MCF 10A (cell line): ENCODE measurements at places on chromosomes 16 and 17.

DNA sequence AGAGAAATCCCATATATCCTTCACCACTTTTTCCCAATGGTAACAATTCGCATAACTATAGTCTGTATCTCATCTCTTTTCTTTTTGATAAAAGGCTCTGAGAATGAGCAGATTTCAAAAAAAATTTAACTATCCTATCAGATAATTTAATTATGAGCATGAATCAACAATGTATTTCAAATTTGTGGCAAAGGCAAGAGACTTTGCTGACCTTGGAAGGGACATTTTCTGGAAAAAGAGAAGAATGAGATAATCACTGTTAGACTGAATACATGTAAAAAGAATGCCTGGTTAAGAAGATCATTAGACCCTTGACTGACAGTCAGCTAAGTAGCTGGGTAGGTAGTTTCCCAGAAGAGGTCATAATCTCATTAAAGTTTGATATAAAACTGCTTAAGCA, 428.4 kb upstream of the XYLT1 start:
- H3K27ac ChIP-seq = no peak overlapping the region
- no peaks in the 10 kb centered on the region for H3K27me3 ChIP-seq
- DNase-seq = no peak
- no peaks in the 10 kb centered on the region for H3K36me3 ChIP-seq
- H3K4me3 ChIP-seq = no peak overlapping the region

DNA sequence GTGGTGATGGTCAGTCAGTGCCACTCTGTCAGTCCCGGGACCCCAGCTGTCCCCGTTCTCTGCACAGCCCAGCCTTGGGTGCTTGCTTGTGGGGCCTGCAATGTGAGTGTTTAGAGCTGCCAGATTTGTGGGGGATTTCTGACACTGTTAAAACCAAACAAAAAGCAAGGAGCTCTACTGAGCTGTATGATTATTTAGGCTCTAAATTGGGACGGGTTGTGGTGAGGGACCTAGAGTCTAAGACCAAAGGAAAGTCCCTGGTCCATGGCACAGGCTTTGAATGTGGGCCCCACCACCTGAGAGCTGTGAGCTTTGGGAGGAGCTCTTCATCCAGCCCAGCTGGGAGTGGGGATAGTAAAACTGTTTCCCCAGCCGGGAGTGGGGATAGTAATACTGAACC, 63.3 kb downstream of the KSR1 start:
- H3K27ac ChIP-seq = no peak overlapping the region
- H3K27me3 ChIP-seq = peaks cover 12% of the 10 kb centered on the region
- no peak for DNase-seq

GRCh38 chr17:75899353-75899752, 2.6 kb upstream of the TRIM65 start:
- H3K27ac ChIP-seq = no peak overlapping the region
- H3K4me3 ChIP-seq = no peak overlapping the region
- H3K27me3 ChIP-seq = no peaks in the 10 kb centered on the region

DNA sequence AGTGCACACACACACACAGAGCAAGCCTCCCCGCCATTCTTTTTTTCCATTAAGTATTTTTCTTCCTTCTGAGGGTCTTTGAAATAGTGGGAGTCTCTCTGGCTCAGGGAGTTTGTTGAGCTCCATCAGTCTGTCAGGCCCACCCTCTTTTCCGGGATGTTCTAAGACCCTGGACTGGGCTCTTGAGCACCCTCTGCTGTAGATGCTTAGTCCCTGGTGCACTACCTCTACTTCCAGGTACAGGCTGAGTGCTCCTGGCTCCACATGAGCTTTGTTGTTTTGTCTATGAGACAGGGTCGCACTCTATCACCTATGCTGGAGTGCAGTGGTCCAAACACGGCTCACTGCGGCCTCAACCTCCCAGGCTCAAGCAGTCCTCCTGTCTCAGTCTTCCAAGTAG, 20.7 kb downstream of the LIMD2 start:
- H3K4me1 ChIP-seq = peaks cover 18% of the 10 kb centered on the region
- no peak overlapping the region for H3K4me3 ChIP-seq
- no peaks in the 10 kb centered on the region for H3K36me3 ChIP-seq
- no peaks in the 10 kb centered on the region for H3K27me3 ChIP-seq

GRCh38 chr16:17026600-17027242, 444.0 kb downstream of the XYLT1 start:
- DNase-seq = no peak
- H3K27ac ChIP-seq = no peak overlapping the region
- H3K36me3 ChIP-seq = no peaks in the 10 kb centered on the region
- no peaks in the 10 kb centered on the region for H3K4me1 ChIP-seq

- H3K4me1 ChIP-seq = peaks cover 29% of the 10 kb centered on the region
- H3K27me3 ChIP-seq = peaks cover 37% of the 10 kb centered on the region
- H3K36me3 ChIP-seq = no peaks in the 10 kb centered on the region
- no peak overlapping the region for H3K4me3 ChIP-seq
- no peak for DNase-seq
These were observed 42.4 kb upstream of the MMP2 start for GRCh38 chr16:55436587-55436986.
